Neural progenitor cell (in vitro differentiated cells): ENCODE measurements at places on chromosomes 6 and 20.

GRCh38 chr6:124943658-124944057 is 18.6 kb upstream of the RNF217 start:
- DNase-seq: no peak

- DNase-seq: no peak
These were observed 444.4 kb upstream of the MARCKS start for GRCh38 chr6:113412589-113413357.

DNA sequence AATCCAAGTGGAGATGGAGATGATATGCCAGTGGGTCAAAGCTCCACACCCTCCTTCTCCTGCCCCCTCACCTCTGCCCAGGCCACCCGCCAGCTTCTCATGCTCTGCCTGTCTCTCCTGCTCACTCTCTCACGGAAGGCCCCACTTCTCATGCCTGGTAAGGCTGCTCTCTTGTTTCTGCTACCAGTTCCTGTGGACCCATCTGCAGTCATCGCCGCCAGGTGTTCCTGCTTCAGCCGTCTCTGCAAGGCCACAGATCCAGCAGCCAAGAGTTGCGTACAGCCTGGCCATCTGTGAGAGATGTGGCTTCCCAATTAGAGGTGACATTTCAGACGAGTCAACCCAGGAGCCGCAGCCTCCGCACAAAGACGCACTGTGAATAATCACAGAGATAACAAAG is 40.8 kb upstream of the NXT1 start:
- no peak for DNase-seq

- no peak for DNase-seq
These were observed 224.0 kb downstream of the SMOC2 start for GRCh38 chr6:168664956-168665355.

DNA sequence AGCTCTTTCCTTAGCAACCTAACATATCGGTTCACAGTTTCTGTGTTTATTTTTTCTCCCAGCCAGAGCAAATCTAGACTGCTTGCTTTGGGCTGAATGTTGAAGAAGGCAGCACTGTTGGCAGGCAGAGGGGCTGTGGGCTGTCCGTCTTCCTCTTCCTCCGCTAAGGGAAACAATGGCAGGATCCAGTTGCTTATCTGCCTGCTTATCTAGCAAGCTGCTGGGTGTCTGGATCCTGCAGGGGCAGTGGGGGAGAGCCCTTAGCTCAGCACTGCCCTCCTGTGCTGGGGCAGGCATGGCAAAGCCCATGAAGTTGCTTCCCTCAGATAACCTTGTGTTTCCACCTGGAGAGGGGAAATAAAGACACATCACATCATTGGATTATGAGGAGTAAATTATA is 92.7 kb upstream of the CD93 start:
- DNase-seq: no peak

- DNase-seq: no peak
These were observed 311.2 kb downstream of the ESR1 start for GRCh38 chr6:152118678-152119077.

GRCh38 chr20:1448081-1448620 is 18.5 kb downstream of the NSFL1C start:
- DNase-seq: no peak

DNA sequence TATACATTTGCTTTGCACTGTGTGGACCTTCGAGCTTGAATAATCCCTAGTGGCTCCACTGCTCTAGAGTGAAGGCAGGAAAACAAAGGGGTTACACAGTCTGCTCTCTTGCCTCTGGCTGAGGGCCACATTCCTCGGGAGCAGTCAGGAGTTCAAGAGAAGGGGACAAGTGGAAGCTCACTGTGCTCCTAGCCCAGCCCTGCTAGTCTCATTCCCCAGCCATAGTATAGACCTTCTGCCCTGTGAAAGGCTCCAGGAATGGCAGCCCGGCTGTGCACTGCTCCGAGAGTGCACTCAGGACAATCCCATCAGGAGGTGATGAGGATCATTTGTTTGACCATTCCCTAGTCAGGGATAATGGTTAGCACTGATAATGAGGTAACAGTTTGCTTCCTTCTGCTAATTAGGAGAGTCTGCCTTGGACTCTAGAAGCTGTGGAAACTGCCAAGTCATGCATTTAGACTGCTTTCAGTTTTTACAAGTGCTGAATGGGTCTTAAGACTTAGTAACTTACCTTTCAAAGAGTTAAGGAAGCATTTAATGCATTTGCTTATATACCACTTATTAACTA is 8.5 kb downstream of the IYD start:
- peak; percentile 40 for DNase-seq

DNA sequence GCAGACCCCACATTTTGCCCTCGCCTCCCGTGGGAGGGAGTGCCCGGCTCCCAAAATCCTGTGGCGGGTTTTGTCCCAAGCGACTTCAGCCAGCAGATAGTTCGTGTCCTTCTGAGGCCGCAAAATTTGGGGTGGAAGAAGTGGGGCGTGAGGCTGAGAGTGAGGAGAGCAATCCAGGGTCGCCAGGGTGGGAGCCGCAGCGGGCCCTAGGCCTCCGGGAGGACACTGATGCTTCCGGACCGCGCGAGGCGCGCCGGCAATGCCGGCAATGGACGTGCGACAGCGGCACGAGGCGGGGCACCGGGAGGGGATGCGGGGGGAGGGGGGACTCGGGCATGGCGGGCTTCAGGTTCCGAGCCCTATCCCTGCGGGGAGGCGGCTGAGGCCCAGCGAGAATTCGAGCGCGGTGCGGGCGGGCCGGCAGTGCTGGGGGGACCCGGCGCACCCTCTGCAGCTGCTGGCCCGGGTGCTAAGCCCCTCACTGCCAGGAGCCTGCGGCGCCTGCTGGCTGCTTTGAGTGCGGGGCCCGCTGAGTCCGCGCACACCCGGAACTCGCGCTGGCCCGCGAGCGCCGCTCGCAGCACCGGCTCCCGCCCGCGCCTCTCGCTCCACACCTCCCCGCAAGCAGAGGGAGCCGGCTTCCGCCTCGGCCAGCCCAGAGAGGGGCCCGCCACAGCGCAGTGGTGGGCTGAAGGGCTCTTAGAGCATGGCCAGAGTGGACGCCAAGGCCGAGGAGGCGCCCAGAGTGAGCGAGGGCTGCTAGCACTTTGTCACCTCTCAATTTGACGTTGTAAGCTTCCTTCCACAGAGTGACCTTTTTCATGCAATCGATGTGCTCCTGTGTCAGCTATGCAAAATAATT is 143.8 kb downstream of the LPA start:
- peak; percentile 83 for DNase-seq
